Central memory CD4-positive, alpha-beta T cell (primary cell): ENCODE measurements at places on chromosomes 6 and 20.

- DNase-seq, result no peak
Observed at GRCh38 chr20:5531318-5532081, 214.7 kb upstream of the PROKR2 start.

- DNase-seq, result no peak
Observed at GRCh38 chr20:47810116-47810677, 24.9 kb upstream of the SULF2 start.

DNA sequence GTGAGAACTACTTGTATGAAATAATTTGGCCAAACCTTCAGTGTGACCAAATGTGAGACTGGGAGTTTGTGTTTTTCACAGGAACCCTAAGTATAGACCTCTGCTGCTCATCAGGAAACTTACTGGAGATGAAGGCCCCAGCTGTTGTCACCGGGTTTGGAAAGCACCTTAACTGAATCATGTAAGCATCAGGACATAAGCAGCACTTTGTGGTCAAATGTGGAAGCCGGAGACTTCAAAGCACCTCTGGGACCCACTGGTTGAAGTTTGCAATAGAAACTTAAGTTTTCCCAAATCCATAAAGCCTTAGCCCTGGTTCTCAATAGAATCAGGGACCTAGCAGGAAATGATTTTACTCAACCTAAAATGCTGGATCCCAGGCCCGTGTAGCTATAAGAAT is 14.3 kb downstream of the TTPAL start:
- DNase-seq, result no peak

DNA sequence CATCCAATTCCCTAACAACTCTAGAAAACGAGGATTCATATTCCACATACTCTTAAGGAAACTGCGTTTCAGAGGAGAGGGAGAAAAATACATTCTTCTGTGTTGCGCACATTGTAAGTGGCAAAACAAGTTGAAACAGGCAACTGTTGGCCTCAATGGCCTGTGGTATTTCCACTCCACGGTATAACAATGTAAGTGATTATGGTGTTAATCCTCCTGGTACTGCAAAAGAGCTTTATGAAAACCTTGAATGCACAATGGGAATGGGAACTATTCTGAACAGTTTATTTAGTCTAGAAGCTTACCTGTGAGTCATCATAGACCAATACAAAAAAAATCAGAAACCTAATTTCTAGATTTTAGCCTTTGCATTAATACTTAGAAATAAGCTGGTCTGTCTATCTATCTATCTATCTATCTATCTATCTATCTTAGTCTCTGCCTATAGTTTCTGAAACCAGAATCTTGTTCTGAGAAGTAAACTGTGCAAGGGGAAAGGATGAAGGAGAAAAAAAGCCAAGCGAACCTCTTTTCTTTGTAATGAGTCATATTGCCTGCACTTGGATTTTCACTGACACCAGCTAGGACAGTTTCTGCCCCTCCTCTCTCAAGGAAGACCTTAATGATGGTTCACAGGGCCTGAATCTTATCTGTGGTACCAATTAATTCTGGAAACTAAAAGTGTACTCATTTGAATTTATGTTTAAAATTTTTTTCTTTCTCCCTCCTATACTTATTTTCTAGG is 101.5 kb downstream of the RNF144B start:
- no peak for DNase-seq

DNA sequence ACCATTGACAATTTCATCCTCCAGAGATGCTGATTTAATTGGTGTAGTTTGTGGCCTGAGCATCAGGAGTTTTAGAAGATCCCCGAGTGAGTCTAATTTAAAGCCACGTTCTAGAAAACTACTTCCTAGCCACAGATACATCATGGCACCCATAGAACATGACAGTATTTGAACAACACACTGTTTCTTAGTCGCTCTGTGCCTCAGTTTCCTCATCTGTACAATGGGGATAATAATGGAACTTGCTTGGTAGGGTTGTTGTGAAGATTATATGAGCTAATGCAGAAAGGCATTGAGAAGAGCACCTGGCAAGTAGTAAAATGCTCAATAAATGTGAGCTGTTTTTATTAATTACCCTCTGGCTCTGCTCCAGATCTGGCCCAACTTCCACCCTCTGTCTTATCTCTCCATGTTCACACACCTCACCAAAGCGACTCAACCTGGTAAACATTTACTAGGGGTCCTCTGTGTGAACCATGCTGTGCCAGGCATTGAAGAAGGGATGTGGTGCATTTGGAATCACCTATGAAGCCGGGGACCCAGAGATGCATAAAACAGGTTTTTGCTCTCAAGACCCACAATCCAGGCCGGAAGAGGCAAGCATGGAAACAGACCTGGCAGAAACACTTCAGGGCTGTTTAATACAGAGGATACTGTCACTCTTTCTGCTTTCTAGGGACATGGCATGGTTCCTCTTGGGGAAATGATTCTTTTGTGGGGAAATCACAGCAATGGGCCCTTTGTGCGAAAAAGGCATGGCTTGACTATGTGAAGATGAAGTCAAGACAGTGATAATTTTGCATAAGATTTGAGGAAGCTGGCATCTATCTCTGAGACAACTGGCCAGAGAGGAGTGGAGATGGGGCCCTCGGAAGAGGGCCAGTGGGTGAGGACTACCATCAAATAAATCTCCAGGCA is 16.2 kb upstream of the MRPS18A start:
- DNase-seq, result no peak

DNA sequence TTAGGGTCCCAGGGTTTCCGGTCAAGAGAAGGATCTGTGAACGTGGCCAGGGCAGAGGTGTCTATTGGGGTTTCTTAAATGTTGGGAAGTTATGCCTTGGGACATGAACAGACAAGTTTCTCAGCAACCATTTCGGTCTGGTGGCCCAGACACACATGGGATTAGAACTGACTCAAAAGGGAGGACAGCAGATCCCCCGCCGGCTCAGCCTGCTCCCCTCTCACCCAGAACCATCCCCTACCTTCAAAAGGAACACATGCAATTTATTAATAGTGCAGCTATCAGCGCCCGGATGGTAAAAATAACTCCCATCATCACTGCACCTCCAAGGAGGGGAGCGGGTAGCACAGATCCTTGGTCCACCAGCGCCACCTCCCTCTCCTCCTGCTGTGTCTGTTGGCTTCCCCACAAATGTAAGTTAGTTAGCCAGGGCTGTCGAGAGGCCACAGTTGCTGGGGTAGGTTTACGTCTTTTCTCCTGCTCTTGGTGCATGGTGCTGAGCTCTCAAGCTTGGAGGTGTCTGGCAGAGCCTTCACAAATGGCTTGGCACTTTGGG is 77.1 kb downstream of the TRAM2 start:
- no peak for DNase-seq

- DNase-seq, result no peak
Observed at GRCh38 chr6:25312703-25313102, 33.5 kb downstream of the CARMIL1 start.

GRCh38 chr6:161444464-161444863 is 170.6 kb upstream of the AGPAT4 start:
- no peak for DNase-seq

DNA sequence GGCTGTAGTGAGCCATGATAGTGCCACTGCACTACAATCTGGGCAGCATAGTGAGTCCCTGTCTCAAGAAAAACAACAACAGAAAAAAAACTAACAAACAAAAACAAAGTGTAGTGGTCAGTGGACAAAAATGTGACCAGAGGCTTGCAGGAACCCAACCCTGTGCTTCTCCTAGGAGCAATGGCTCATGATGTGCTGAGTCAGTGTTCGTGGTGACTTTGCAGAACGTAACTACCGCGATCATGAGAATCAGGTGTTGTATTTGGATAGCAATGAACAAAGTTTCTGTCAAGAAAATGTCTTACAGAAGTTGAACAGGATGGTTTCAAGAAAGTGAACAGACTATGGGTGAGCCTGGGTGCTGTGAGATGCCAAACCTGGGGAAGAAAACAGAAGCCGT is 18.5 kb upstream of the FOXC1 start:
- DNase-seq, result no peak

DNA sequence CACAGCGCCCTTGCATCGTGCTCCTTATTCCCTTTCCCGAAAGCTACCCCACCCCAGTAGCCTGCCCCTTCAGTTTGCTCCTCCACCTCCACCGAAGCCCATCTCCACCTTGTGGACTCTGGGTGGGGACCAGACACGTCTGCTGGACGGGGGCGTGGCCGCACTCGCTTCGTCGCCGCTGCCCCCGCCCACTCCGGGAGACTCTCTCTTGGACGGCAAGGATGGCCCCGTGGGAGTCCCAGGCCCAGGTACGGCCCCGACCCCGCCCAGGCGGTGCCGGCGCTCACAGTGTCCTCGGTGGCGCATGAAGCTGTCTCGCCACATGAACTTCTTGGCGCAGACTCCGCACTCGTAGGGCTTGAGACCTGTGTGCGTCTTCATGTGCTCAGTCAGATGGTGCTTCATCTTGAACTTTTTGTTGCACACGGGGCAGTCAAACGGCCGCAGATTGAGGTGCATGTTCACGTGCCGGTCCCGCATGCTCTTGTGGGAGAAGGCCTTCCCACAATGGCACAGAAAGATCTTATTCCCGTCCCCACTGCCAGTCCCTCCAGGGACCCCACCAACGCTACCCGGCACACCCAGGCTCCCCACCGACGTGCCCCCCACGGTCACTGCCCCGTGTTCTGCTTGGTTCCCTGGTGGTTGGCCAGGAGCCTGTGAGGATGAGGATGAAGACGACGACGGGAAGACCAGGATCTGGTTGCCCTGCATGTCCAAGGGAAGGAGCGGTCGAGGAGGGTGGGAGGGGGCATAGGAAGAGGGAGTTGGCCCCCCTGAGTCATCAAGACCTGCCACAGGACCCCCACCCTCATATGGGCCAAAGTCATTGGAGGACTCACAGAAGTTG is 1.3 kb upstream of the TAPBP start:
- DNase-seq, result no peak

- no peak for DNase-seq
Observed at GRCh38 chr20:63318391-63319163, 25.6 kb downstream of the COL20A1 start.

DNA sequence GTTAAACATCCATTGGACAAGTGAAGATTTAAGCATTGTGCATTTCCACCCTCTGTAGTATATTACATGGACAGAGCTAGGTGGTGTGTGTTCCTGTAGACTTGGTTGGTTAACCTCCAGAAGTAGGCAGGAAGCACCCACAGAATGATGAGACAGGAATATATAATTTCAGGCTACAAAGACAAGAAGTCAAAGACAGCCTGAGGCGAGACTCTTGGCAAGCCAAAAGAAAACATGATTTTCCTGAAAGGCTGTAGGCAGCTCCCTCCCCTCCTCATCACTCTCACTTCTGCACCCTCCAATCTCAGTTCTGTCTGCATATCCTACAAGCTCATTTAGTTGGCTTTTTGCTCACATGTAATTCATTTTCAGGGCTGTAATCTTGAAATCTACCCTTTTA is 110.0 kb upstream of the SLC35B3 start:
- DNase-seq, result no peak

GRCh38 chr6:3068329-3069214 is at the start of gene RIPK1:
TSS of gene RIPK1 (plus strand) at chr6:3068494. CDS start at chr6:3076824, 8,330 bp downstream.
- peak; percentile 94 for DNase-seq

DNA sequence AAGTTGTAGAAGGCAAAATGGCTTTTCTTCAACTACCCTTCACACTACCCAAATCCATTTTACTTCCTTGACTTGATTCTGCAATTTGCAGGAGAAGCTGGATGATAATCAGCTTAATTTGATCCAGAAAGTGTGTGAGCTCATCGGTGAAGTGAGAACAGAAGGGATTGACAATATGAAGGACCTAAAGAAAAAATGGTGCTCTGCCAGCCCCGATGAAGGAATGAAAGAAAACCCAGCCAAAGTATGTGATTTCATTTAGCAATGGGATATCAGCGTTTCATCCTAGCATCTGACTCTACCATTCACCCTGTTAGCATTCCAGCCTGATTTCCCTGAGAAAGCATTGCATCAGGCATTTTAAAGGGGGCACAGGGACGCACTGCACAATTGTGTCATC is 41.5 kb downstream of the CD164 start:
- no peak for DNase-seq

DNA sequence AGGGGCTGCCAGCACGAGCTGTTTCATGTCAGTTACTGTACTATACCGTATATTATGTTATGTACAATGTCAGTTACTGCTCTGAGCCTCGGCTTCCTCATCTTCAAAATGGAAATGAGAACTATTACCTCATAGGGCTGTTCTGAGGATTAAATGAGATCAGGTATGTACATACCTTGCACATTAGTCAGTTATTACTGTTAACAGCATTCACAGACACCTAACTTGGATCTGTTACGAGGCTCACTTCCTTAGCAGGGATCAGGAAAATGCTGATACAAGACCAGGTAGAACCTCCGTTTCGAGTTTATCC is 69.7 kb upstream of the TBC1D7 start:
- no peak for DNase-seq

GRCh38 chr6:42113936-42114636 is 28.3 kb downstream of the C6orf132 start:
- no peak for DNase-seq

GRCh38 chr20:47468290-47469050 is 33.2 kb upstream of the NCOA3 start:
- no peak for DNase-seq

GRCh38 chr6:14734052-14734415 is 511.8 kb upstream of the JARID2 start:
- DNase-seq, result no peak

GRCh38 chr6:111989743-111990142 is 64.2 kb upstream of the CCN6 start:
- peak; percentile 53 for DNase-seq

DNA sequence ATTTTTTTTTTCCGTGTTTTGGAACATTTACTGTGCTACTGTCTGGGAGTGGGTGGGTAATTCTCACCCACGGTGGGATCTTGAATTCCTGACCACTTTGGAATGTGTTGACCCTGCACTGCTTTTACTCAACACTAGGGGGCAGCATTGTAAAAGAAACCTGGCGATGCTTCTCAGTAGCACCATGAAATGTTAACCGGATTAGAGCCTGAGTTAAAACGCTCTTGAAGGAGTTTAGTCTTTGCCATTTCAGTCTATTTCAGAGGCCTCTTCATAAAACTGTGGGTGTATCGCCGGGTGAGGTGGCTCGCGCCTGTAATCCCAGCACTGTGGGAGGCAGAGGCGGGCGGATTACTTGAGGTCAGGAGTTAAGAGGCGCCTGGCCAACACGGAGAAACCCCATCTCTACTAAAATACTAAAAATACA is 114.4 kb upstream of the PRND start:
- peak; percentile 57 for DNase-seq

- DNase-seq, result no peak
Observed at GRCh38 chr6:8829796-8830195, 394.5 kb upstream of the SLC35B3 start.

- no peak for DNase-seq
Observed at GRCh38 chr20:60039526-60039925, 81.3 kb downstream of the CDH26 start.

DNA sequence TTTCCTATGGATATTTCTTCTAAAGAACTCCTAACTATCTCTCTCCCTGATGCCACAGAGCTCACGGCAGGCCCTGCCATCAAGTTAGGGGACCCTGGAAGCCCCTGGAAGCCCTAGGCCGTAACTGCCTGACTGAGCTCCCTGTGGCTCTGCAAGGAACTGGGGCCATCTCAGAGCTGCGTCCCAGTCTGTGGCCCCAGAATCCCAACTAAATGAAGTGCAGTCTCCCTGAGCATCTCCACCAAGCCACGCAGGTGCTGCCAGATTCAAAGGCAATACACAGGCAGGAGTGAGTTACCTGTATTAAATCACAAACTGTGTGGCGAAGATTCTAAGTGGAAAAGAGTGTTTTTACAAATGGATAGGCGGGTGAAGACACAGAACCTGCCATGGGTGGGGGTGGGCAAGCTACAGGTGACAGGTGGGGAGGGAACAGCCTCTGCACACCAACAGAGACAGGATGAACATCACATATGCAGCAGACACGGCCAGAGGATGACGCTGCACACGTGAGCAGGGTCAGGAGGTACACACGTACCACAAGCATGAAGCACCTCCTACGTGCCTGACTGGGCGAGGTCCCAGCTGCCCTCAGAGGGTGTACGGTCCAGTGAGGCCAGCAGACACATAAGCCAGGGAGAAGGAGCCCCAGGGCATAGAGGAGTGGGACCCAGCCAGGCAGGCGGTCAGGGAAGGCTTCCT is 358.5 kb downstream of the ZFAND3 start:
- no peak for DNase-seq
